ENCODE measurements at places on chromosomes 1 and 21.
A peak's percentile ranks its signal among the peaks of the same experiment; 100 is the strongest.

GRCh38 chr1:114671939-114672275 is 2.1 kb upstream of the DENND2C start:
- DNase-seq: no peak

DNA sequence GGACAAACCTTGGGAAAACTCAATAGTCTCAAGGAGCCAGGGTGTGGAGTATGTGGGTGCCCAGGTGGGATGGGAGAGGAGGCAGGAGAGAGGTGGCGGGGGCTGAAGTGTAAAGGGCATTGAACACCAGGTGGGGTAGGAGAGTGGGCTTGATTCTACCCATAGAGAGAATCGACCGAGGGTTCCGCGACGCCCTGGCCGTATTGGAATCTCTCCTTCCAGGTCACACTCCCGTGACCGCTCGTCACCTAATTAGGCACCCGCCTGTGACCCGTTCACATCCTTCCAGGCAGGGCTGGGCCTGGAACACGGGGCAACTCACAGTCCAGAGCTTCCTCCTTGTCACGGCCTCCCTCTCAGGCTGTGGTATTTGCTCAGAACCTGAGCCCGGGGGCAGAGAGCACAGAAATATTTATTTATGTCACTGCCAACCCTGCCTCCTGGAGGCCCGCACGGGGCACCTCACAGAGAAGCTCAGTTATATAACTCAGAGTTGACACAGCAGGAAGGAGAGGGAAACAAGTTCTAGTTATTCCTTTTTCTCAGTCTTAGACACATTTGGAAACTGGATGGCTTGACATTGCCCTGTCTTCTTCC is 12.0 kb downstream of the NCMAP start:
- DNase-seq: no peak

DNA sequence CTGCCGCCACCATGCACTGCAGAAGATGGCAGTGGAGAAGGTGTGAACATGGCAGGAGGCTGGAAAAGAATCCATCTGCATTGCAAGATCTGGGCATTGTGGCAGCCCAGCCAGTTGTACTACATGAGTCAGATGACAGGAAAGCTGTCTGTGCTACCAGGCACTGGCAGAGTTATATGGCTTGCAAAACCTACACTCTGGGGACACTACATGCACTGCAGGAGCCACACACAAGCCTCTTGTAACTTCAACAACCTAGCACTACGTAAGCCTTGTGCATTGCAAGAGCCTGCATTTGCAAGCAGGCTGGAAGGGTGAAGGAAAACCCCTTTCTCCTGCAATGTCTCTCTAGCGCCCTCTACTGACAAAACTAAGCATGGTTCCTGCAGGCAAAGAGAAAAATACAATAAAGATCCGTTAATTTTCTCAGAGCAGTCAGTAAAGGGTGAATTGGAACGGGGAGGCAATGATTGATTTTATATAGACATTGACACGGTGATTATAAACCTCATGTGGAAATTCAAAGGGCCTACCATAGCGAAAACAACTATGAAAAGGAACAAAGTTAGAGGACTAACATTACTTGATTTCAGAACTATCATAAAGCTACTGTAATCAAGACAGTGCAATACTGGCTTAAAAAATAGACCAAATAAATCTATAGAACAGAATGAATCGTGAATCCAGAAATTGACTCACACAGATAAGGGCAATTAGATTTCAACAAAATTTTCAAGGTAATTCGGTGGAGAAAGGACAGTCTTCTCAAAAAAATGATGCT is 26.2 kb upstream of the DYNLT5 start:
- DNase-seq: peak; percentile 53

DNA sequence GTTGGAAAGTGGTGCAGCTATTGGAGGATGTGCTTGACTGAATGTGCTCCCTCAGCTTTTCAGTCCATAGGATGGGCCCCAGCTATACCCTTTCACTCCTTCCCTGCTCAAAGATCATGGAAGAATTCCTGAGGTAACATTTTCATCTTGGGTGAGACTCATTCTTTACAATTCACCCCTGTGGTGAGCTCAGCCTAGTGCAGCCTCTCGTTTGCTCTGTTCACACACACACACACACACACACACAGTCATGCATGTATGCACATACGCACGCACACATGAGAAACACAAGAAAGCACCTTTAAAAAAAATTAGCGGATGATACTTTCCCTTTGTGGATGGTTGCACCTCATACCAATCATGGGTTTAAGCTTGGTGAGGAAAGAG is 25.8 kb downstream of the CCN1 start:
- DNase-seq: no peak

- DNase-seq: no peak
Measured at GRCh38 chr1:207835958-207836357, 75.0 kb downstream of the CD34 start.

DNA sequence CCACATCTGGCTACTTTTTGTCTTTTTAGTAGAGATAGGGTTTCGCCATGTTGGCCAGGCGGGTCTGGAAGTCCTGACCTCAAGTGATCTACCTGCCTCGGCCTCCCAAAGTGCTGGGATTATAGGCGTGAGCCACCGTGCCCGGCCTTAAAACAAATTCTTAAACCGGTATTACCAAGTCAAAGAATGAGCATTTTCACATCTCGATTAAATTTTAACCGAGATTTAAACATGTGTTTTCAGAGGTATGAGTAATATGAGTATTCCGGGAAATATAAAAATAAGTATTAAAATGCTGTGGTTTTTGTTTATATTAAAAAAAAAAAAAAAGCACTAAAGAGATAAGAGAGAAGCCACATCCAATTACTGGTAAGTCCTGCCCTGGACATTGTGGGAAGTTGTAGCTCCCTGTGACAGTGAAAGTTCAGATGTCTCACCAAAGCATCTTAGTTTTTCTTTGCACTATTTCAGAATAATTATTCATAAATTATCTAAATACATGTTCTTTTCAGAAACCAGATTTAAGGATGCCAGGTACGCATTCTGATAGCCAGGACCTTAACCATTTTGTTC is 24.9 kb downstream of the ZNF281 start:
- DNase-seq: no peak

DNA sequence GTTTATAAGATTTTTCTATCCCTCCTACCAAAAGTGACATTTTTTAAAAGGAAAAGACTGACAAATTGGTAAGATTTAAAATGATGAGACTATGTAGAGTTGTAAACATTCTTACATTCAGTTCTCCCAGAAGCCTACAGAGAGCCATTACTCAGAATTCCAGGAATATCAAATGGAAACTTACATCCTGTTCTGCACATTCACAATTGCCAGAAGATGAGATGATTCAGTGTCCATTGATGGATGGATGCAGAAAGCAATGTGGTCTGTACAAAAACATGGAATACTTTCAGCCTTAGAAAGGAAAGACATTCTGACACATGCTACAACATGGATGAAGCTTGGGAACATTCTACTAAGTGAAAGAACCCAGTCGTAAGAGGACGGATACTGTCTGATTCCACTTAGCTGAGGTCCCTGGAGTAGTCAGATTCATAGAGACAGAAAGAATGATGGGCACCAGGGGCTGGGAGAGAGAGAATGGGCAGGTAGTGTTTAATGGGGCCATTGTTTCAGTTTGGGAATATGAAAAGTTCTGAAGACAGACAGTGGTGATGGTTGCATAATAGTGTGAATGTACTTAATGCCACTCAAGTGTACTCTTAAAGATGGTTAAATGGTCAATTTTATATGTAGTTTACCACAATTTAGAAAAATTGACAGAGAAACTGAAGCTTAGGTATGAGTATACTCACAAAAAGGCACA is 16.6 kb downstream of the MX1 start:
- no peak for DNase-seq

DNA sequence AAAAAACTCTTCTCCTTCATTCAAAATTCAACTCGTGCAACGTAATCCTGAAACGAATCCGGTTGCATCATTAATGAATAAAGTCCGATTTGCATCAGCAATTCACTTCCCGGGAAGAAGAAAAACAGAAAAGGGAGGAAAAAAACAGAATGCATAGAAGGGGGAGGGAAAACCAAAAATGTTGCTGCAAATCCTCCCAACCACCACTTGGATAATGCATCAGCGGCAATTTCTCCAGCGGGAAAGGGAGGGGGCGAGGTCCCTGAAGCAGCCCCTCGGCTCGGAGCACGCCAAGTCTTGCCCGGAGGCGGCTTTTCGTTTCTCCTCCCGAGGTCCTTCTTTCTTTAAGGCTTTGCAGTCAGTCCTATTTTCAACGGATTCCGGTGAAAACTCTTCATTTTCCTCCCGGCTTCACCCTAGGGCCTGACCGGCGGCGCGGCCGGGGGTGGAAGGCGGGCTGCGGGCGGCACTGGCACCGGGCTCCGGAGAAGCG is 723 bp downstream of the CDC42BPA start:
- peak; percentile 35 for DNase-seq

- peak; percentile 8 for DNase-seq
Measured at GRCh38 chr1:173202424-173203145, 4.5 kb downstream of the TNFSF4 start.

DNA sequence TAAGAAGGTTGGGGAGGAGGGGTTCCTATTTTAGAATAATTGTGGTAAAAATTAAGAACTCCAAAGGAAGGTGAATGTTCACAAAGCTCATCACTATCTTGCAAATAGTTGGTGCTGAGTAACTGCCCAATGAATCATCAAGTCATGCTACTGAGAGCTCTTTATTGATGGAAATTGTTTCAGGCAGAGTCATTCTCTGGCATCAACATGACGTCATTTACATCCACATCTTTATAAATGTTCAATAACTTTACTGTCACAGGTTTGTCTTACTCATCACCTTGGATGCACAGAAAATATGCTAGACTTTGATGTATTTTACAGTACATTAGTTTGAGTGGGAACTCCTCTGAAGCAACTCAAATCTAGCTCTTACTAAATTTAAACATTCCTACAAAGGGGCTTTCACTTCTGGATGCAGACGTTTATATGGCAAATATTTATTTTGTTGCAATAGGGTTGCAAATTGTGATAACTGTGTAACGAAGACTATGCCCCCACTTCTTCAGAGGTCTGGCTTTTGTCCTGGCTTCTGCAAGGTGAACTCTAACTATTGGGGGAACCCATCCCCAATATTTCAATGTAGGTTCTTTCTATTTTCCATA is 273.7 kb upstream of the AJAP1 start:
- no peak for DNase-seq

DNA sequence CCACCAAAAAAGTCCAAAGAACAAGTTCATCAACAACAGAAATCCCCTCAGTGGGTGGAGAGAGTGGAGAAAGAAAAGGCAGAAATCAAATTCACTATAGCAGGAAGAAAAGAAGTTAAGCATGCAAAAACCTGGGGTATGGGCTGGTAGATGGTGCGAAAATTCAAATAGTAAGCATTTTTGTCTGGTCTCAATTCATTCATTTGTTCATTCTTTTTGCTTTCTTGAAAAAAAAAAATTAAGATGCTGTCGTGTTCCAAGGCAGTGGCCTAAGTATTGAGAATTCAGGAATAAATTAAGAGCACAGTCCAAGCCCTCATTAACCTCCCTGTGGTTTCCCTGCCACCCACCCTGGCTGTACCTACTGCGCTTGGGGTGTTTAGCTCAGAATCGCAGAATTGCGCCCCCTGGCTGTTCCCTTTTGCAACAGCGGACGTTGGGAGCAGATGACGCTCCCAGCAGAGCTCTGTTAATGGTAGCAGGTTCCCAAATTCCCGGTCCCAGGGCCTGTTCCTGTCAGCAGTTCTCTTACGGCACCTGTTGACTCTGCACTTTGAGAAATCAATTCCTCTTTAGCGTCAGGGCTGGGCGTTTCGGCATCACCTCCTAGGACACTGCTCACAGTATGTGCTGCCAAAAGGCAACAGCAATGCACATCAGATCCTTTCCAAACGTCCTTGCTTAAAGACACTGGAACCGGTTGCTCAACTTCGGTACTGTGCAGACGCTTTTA is 34.0 kb upstream of the SSX2IP start:
- DNase-seq: no peak

- DNase-seq: no peak
Measured at GRCh38 chr1:56052041-56052440, 527.3 kb downstream of the PLPP3 start.

DNA sequence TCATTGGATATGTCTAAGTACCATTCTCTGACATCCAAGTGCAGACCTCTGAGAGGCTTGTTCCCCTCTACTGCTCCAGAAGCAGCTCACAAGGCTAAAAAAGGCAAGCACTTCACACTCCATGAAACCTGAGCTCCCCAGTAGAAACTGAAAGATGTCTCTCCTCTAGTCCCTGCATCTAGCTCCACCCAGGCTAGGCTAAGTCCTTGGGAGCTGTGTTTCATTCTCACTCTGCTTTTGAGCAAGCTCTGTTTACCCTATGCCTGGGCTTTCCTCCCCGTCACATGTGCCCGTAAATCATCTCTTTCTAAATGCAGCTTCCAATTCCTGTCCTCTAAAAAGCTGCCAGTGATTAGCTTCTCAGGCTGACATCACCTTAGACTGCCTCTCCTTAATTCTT is 39.0 kb downstream of the LRRC71 start:
- DNase-seq: no peak

DNA sequence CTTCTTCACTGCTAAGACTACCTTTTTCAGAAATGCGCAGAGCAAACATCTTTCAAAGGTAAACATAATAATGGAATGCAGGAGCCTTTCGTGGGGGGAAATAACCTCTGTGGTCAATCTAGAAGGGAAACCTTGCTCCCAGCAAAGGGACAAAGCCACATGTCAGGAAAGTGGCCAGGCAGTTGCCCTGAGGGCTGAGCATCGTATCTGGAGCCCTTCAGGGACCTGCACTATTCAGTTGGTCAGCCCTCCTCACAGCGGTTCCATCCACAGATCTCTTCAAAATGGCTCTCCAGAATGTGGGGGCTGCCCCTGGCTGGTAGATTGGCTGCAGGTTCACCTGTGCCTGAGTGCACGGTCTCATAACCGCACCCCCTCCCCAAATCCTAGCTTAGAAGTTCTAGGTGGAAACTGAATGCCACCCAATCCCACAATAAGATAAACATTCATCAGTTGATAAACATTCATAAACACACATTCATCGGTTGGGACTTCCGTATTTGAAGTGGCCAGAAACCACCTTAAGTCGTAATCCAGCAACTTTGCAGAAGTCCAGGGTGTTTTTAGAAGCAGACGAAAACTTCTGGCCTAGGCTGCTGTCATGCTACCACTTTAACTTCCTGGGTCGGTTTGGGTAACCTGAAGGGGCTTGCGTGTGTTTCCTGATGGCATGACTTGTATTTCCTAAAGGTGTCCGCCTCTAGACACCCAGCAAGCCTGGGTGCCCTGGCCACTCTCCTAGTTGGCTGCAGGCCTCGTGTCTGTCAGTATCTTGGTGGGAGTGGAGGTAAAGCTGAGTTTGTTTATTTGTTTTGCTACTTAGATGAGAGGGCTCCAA is 50.5 kb downstream of the RASSF5 start:
- no peak for DNase-seq

DNA sequence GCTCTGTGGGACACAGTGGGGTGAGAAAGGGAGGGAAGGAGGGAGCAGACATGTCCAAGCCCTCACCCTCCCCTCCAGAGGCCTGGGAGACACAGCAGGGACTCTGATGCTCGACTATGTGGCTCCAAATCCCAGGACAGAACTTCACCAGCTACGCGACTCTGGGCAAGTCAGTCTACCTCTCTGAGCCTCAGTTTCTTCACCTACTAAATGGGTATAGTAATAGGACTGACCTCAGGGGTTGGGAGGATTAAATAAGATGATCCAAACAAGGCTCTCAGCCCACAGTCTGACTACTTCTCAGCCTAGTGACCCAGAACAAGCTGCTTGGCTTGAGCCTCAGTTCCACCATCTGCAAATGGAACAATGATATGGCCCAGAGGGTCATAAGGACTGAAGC is 19.6 kb downstream of the SDC3 start:
- DNase-seq: no peak

GRCh38 chr1:71587961-71588360 is 507.1 kb upstream of the ZRANB2 start:
- no peak for DNase-seq

All from SHP77 treated with DMSO at 0.1 percent for 48 hours (cell line).